ENCODE measurements at places on chromosomes 1 and 21. TPM values are rescaled to one million over a fixed set of nuclear protein-coding genes. Genes with fewer than 3 reads are reported as not detected.

Gene ANGPTL3
- 0.12 TPM for total RNA-seq

Gene JMJD4
- total RNA-seq, result 43.3 TPM

Gene FALEC
- total RNA-seq, result not detected

Gene NUP133
- total RNA-seq, result 34.1 TPM

Gene RHCE
- 0.61 TPM for total RNA-seq

Measured in hair follicle dermal papilla cell (primary cell).